ENCODE measurements at places on chromosomes 2 and 18. TPM values are rescaled to one million over a fixed set of nuclear protein-coding genes. Genes with fewer than 3 reads are reported as not detected.

FABP1 gene
- not detected for total RNA-seq

ZNF804A gene
- total RNA-seq, result 0.12 TPM

FOXD4L1 gene
- total RNA-seq, result not detected

CRACDL gene
- 0.11 TPM for total RNA-seq

TOGARAM2 gene
- 53.2 TPM for total RNA-seq

FLACC1 gene
- 5.2 TPM for total RNA-seq

- DNase-seq, result no peak
- no peaks in the 10 kb centered on the region for H3K27me3 ChIP-seq
- H3K4me1 ChIP-seq, result no peaks in the 10 kb centered on the region
- H3K27ac ChIP-seq, result no peak overlapping the region
- no peak overlapping the region for H3K4me3 ChIP-seq
Observed at GRCh38 chr18:72973841-72974240, 106.1 kb upstream of the NETO1 start.

PRKCE gene
- total RNA-seq, result 42.1 TPM

GRCh38 chr2:36163520-36164254, 191.9 kb upstream of the CRIM1 start:
- no peaks in the 10 kb centered on the region for H3K4me1 ChIP-seq
- no peak overlapping the region for H3K4me3 ChIP-seq
- DNase-seq, result no peak

TFCP2L1 gene
- total RNA-seq, result 0.72 TPM

Measured in natural killer cell (primary cell).